ENCODE measurements at places on chromosomes 2 and 18.

DNA sequence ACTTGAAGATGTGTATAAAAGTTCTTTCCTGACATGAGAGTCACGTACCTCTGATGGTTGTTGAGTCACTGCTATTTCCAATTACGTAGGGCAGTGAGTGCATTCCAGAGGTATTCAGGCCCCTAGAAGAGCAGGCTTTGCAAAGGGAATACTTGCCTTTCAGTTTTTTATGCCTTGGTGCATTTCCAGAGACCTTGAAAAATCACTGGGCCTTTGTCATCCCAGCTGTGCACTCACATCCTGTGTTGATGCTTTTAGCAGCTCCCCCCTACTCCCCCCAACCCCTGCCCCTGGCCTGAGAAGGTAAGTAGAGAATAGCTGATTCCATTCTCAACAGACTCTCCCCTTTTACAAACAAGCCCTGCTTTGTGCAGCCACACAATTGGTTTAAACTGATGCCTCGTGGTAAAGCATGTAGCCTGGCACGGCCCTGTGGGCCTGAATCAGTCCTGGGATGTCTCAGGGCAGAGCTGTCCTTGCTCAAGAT, 174.2 kb downstream of the PRPF40A start:
- no peak for DNase-seq

DNA sequence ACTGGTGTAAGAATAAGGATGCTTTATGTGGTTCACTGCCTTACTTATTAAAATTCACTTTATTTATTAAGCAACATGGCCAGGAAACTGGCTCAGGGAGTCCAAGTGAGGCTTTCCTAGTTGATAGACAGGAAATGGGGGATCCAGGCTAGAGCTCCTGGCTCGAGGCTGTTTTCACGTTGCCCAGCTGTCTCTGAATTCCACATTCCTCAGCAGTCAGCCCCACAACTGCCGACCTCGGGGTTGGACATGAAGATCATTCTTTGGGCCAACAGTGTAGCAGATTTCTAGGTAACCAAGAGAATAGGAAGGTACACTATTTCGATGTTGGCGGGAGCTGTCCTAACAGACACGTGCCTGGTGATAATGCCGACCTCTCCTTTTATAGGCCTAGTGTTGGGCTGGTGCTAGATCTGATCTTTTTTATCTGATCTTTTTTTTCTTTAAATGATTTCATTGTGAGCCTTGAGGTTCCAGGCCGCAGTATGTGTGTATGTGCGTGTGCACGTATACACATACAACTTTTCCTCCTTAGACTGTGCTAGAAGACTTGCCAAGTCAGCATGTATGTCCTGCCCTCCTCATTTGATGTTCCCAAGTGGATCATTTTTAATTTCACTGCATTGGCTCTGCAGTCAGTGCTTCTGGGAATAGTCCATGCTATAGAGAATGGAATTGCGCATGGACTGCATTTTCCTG, 103.5 kb downstream of the CABLES1 start:
- DNase-seq = no peak

GRCh38 chr2:58046585-58047372, at the start of gene VRK2:
Gene VRK2, plus strand, starts transcription at chr2:58046806. Its CDS starts 2,026 bp downstream, at chr2:58048832.
- DNase-seq = peak; percentile 59

GRCh38 chr18:68478246-68478645, 236.7 kb downstream of the TMX3 start:
- no peak for DNase-seq

GRCh38 chr18:76953583-76954233, 131.4 kb downstream of the ZNF236 start:
- no peak for DNase-seq

- no peak for DNase-seq
Measured at GRCh38 chr2:109497911-109498870, 115.6 kb downstream of the SEPTIN10 start.

- DNase-seq = no peak
Measured at GRCh38 chr2:236558993-236559978, 10.3 kb upstream of the ACKR3 start.

DNA sequence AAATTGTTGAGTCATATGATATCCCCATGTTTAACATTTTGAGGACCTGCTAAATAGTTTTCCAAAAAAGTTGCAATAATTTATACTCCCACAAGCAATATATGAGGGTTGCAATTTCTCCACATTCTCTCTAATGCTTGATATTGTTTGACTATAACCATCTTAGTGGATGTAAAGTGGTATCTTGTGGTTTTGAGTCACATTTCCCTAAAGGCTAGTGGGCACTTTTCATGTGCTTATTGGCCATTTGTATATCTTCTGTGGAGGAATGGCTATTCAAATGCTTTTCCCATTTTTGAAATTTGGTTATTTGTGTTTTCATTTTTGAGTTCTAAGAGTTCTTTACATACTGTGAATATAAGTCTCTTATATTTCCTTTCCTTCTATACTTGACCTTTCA, 82.7 kb downstream of the SCG2 start:
- DNase-seq = no peak

GRCh38 chr2:14654835-14655282, 22.3 kb downstream of the LRATD1 start:
- no peak for DNase-seq

- DNase-seq = no peak
Measured at GRCh38 chr2:173456960-173457359, 102.3 kb downstream of the CDCA7 start.

All from CMK (cell line).